ENCODE measurements at places on chromosomes 5 and 9.
A peak's percentile ranks its signal among the peaks of the same experiment; 100 is the strongest.

DNA sequence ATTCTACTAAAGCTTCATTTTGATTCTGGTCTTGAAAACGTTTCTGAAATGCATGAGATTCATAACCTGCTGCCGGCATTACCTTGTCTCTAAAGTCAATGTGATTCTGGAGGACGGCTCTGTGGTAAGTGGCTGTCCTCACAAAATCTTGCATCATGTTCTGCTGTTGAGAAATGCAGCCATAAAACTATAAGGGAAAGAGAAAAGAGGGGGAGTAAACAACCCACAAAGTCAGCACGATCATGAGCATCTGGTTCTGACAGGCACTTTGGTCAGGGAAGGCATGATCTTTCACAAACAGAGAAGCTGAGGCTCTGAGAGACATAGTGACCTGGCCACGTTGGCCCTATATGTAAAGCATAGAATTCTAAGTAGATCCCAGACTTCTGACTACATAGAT is 168.9 kb upstream of the PUM3 start:
- DNase-seq = no peak

GRCh38 chr9:136808806-136809158 is 1.0 kb downstream of the RABL6 start:
- DNase-seq = no peak

DNA sequence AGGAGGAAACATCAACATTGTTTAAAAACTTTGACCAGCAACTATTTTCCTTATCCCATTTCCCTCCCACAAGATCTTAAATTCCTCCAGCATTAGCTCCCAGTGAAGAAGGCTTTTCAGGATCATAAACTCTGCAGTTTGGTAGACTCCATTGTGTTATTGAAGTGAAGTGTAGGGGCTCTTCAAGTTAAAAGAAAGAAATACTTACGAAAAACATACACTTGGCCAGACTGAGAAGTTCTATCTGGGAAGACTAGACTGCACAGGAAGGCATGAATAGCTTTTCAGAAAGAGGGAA is 22.3 kb downstream of the LIFR start:
- DNase-seq = no peak

DNA sequence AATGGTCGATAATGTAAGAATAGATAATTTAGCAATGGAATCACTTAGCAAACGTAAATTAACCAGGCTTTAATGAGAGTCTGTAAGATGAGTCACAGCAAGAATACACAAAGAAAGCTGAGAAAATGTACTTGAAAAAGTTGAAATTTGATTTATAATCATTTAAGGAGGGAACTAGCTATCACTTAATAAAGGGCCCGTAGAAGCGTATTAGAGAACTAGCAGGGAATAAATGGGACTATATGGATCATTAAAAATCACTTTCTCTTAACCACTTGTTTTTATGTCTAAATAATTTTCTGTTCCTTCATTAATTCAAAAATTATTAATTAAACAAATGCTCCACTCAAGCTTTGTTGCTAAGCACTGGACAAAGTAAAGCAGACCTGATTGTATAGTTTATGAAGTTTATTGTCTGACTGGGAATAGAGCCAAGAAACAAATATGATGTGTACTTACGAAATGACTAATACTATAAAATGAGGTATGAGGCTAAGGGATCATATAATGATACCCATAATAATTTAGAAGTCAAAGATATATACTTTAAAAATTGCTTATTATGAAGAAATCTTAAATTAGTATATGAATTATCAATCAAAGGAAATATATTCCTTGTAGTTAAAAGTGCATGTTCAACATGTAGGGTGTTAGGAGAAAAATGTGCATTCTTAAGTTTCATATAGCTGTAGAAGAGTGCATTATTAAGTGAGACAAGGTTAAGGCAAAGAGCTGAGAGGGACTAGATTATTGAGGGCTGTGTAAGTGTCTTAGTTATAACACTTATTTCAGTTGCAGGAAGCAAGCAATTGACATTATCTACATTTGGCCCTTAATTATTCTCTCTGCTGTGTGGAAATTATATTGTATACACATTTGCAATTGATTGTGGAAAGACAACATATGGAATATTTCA is 196.8 kb downstream of the PRDM9 start:
- no peak for DNase-seq

DNA sequence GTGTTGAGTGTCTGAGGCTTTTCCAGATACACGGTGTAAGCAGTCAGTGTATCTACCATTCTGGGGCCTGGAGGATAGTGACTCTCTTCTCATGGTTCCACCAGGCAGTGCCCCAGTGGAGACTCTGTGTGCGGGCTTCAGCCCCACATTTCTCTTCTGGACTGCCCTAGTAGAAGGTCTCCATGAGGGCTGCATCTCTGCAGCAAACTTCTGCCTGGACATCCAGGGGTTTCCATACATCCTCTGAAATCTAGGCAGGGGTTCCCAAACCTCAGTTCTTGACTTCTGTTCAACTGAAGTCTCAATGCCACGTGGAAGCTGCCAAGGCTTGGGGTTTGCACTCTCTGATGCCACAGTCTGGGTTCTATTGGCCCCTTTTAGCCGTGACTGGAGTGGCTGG is 256.6 kb upstream of the ITGA1 start:
- peak; percentile 3 for DNase-seq

DNA sequence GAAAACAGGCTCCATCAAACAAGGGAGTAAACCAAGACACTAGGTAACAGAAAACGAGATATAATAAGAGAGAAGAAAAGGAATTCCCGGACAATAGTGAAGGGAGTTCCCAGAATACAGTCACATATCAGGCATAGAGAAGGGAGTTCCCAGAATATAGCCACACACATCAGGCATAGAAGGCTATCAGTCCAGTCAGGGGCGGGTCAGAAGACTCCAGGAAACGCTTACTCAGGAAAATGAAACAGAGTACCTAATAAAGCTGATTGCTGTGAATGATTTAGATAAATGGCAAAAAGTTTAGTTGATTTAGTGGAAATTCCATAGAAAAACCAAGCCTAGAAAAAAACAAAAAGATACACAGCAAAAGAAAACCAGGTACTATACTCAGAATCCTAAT is 4.9 kb downstream of the TOMM5 start:
- DNase-seq = no peak

DNA sequence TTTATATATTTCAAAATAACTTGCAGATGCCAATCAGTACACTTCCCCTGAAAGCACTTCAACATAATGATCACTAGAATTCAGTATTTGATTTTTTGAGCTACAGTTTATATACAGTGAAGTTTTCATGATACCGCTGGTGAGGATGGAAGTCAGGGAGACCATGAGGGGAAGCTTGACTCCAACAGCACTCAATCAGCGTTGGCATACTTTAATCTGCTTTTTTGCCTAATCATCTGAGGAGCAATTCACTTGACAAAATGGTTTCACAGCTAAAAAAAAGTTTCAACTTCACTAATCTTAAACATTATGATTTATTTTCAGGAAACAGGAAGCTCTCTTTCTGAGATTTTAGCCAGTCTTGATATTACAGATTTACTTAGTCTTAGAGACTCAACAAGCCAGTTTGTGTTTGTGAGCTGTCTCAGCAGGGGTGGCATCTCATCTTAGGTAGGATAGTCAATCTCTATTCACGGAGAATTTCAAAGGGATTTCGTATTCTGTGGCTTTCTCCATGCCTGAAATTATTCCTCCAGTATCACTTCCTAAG is 111.4 kb upstream of the ARRDC3 start:
- no peak for DNase-seq

DNA sequence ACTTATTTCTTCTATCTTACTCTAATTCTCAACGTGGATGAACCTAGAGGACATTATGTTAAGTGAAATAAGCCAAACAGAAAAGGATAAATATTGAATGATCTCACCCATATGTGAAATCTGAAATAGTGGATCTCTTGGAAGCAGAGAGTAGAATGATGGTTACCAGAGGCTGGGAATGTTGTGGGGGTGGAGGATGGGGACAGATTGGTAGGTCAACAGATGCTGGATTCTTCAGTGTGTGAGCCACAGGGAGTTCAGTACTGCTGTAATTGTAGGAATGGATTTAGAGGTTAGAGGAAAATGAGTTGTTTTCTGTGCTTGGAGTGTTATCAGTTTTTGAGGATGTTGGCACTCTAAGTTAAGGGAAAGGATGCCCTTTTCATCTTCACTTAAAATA is 190.6 kb downstream of the FBXL7 start:
- no peak for DNase-seq

DNA sequence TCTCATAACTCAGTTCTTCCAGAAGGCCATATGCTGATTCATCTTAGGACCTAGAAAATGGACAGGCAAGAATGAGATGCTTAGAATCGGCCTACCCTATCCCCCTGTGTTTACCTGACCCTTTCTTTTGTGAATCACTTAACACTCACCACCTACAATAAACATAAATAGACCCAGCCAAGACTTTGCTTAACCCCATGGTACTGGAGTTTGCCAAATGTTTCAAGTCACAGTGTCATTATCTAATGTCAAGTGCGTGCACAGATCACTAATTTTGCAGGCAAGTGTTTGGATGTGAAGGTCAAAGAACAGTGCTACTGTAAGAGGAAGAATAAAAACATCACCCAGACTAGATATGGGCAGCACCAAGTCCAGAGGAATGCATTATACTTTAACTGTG is 77.5 kb downstream of the GLIS3 start:
- no peak for DNase-seq

GRCh38 chr9:127541865-127542264 is 70.2 kb upstream of the STXBP1 start:
- no peak for DNase-seq

DNA sequence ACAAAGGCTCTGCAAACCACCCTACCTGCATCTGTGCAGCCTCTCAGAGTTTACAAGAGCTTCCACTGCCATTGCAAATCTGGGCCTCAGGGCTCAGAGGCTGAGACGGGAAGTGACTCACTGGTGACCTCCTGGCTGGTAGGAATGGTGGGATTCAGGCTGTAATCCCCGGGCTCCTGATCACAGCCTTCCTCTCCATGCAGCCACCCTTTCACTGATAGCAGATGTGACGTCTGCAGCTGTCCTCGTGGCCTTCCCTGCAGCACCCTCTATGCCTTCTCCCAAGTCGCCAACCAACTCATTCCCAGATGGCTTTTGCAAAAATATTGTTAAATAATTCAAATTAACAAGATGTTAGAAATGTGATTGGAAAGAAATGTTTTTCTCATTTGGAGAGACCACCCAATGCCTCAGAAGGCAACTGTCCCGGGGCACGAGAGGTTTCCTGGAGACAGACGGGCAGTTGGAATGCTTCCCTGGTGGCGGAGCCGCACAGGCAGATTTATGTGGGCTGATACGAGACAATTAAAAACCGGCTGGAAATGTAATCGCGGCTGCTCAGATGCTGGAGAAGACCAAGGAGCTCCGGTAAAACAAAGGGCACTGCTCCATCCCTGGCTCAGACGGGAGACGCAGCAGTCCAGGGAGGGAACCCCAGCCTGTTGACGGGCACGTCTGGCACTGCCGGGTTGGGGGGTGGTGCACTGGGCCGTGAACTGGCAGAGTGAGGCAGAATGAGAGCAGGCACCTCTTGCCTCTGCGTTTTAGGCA is 34.4 kb upstream of the SLC25A51 start:
- no peak for DNase-seq

DNA sequence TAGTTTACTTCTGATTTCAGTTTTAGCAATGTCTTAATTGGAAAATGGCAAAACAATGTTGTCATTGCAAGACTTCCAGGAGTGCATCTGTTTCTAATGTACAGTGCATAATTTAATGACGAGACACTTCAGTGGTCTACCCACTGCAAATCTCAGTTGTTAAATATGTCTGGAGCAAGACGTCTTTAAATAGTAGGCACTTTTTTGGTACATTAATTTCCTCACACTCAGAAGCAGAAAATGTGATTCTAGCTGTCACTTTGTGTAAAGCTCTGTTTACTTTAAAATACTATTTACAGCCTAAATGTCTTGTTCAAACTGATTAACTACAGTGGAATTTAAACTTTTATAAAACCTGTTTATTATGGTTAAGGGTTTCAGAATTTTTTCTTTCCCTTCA is 815.5 kb downstream of the TLE1 start:
- no peak for DNase-seq

GRCh38 chr9:35395076-35395705 is 94.7 kb upstream of the RUSC2 start:
- DNase-seq = no peak

DNA sequence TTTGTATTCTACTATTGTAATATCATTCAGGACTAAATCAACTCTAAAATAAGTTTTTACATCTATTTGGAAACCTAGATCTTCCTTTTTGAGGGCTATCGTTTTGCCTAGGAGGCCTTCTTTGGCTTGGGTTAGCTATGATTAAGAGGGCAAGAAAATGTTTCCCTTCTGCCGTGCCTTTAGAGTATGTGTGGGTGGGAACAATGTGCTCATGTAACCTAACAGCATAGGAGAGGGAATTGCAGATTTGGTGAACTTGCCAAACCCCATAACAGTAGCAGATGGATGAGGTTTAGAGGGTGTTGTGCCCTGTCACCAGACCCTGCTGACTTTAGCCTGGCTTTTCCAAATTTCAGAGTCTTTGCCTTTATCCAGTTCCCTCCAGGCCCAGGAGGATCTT is 339.0 kb downstream of the ADGRV1 start:
- DNase-seq = no peak

DNA sequence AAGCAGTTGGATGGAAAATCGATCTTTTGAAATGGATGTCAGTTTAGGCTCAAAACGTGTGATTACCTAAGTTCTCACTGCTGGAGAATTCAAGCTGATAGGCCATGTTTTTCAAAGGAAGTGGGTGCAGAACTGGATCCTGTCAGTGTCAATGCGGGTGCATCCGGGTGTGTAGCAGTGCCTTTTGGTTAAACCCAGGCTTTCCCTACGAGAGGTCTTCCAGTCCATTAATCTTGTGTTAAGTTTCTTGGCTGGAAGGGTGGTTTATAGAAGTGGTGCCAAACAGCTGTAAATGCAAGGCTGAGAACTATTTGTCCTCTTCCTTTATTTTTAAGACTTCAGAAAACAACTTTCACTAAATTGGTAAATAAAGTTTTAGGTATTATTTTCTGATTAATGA is 71.9 kb downstream of the DAPK1 start:
- no peak for DNase-seq

DNA sequence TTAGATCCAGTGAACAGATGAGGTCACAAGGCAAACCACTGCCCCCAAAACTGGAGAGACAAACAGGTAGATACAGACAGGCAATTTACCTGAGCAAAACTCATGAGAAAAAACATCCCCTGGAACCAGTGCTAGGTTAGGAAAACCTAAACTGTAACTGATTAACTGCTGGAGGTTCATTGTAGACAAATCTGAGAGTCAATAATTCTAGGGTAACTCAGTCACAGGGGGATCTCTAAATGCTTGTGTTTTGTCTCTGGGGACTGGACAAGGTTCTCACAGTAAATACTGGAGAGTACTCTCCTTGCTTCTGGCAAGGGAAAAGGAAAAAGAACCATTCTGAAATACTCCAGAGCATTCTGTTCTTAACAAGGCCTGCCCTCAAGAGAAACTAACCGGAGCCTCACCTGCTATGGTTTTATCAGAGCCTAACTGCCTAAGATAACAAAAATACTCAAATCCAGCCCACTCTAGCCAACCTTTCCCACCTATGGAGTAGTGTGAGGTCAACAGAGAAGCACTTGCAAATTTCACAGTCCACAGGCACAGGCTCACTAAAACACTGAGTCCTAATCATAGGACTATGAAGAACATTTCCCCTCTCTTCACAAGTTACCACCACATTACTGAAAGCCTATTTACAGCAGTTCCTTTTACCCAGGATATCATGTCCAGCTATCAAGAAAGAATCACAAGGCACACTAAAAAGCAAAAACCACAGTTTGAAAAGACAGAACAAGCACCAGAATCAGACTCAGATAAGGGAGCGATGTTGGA is 139.9 kb upstream of the ACOT12 start:
- DNase-seq = no peak

- DNase-seq = no peak
Observed at GRCh38 chr9:79762070-79762469, 190.3 kb downstream of the TLE4 start.

GRCh38 chr5:132372127-132372526 is 2.6 kb downstream of the SLC22A5 start:
- no peak for DNase-seq

Data from B cell (primary cell).